Inflammatory macrophage treated with lipopolysaccharide for 4 hours (primary cell): ENCODE measurements at places on chromosomes 3 and 15.

DNA sequence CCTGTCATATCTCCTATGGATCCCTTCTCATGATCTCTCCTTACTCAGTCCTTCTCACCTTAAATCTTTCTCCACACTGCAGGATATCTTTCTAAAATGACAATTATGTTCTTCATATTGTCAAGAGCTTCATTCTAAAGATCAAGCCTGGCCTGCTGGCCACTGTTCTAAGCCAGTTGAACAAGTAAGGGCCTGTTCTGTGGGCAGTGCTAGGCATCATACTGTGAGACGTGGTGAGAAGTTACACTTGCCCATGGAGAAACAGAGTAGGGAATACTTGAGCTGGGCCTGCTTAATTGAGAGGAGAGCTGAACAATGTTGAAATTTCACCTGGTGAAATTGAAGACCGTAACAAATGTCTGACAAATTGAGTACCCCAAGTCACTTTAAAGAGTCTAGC lies 184.1 kb upstream of the RASGRP1 start:
- no peak for DNase-seq

DNA sequence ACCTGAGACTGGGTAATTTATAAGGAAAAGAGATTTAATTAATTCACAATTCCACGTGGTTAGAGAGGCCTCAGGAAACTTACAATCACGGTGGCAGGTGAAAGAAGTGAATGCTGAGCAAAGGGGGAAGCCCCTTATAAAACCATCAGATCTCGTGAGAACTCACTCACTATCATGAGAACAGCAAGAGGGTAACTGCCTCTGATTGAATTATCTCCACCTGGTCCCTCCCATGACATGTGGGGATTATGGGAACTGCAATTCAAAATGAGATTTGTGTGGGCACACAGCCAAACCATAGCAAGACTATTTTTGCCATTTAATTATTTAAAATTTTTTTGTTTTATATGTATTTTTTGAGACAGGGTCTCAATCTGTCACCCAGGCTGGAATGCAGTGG lies 27.0 kb upstream of the KCTD6 start:
- no peak for DNase-seq

GRCh38 chr15:88878720-88879184 lies 16.6 kb downstream of the HAPLN3 start:
- DNase-seq: no peak

DNA sequence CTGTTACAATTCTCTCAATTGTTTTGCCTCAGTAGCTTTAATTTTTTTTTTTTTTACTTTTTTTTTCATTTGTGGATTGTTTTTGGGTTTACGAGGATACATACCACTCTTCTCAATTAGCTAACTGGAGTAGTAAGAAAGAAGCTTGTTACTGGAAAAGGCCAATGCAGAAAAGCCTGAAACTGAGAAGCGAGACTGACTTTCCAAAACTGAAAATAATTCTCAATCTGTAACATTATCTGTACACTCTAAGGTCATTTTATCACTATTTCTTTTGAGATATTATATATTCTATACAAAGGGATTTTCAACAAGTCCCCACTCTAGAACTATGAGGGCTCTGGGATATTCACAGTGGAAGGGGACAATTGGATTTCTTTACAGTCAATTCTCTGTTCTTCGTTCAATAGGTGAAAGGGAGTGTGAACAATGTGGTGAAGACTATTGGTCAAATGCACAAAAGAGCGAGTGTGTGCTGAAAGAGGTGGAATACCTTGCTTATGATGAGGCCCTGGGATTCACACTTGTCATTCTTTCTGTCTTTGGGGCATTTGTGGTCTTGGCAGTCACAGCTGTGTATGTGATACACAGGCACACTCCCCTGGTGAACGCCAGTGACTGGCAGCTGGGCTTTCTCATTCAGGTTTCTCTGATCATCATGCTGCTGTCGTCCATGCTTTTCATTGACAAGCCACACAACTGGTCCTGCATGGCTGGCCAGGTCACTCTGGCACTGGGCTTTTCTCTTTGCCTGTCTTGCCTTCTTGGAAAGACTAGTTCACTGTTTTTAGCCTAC lies 83.9 kb upstream of the KCNAB1 start:
- DNase-seq: no peak

GRCh38 chr15:100105101-100105500 lies 236.7 kb downstream of the ADAMTS17 start:
- DNase-seq: no peak

DNA sequence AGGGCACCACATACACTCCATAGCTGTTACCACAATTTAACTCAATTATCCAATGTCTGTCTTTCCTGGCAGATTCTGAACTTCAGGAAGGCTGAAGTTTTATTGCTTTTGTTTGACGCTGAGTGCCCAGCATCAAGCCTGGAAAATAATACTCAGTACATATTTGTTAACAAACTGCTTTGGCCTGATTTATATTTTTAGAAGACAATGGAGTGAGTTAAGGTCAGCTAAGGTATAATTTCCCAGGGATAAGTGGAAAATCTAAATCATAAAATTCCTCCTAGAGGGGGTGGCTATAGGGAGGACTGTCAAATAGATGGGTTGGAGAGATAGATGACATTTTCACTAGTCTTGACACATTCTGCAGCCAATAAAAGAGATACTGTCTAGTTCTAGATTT lies 659.4 kb upstream of the ADAMTS9 start:
- no peak for DNase-seq
